ENCODE measurements at places on chromosomes 11 and 22. TPM values are rescaled to one million over a fixed set of nuclear protein-coding genes. Genes with fewer than 3 reads are reported as not detected.

Gene MS4A7
- not detected for total RNA-seq

Gene SLC25A17
- 32.3 TPM for total RNA-seq

DNA sequence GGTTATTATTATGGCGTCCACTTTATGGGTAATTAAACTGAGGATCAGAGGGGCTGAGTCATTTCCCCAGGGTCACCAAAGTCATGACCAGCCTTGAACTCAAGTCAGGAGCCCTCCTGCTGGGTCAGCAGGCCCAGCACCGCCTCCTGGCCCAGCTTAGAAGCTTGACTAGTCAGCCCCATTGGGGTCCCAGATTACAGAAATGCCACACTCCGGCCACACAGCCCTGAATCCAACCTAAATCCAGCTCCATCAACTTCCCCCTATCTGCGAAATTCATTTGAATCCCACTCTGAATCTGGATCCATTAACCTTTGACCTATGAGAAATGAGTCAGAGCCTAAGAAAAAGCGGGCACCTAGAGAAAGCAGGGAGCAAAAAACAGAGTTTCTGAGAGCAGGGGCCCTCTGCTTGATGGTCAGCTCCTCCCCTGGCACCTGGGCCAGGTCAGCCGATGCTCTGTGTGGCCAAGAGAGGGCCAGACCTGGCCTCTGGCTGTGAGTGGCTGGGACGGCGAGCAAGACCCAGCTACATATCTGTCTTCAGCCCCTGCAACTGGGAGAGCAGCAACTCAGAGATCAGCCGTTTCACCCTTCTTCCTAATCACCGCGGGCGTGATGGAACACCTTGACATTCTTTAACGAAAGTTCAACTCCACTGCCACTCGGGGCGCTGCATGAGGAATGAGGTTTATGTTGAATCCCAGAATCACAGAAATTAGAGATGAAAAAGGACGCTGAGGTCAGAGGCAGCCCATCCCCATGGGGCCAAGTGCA is 196.1 kb downstream of the TRIM29 start:
- no peak for DNase-seq

GRCh38 chr11:76526878-76527277 is 82.1 kb downstream of the EMSY start:
- DNase-seq: no peak

GRCh38 chr22:49208004-49208402 is 619.7 kb downstream of the BRD1 start:
- DNase-seq: no peak

DNA sequence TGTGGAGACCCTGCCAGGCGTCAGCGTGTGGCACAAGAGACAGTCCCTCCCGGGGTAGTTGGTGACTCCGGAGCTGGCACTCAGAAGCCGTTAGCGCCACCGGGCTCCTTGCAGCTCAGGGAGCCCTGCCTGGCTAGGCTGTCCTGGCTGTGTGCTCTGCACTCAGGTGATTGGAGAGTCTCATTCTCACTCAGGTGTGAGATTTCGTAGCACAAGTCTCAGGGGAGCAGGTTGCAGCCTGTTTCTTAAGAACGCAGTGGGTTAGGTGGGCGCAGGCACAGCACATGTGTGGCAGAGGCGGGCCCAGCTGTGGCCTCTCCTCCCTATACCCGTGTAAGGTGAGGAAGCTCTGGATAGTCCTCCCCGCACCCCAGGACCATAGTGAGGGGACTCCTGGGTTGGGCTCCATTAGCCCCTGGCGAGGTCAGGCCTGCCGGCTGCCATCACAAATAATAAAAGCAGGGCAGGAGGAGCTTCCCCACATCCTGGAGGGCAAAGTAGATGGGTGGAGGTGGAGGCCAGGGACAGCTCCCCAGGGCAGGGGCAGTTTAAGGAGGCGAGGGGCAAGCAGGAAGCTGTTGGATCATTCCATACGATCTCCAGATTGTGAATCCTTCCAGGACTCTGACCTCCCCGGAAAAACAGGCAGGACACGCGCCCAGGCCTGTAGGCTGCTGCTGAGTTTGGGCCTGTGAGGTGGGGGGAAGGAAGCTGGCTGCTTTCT is 39.4 kb downstream of the SBF1 start:
- DNase-seq: no peak

DNA sequence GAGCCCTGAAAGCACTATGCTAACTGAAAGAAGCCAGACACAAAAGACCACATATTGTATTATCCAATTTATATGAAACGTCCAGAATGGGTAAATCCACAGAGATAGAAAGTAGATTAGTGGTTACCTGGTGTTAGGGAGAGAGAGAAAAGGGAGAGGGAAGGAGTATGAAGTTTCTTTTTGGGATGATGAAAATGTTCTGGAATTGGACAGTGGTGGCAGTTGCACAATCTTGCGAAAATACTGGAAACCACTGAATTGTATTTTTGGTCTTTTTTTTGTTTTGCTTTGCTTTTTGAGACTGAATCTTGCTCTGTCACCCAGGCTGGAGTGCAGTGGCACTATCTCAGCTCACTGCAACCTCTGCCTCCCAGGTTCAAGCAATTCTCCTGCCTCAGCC is 63.5 kb downstream of the MRTFA start:
- DNase-seq: no peak

Data from HT1080 (cell line).